Activated CD8-positive, alpha-beta memory T cell treated with anti-CD3 and anti-CD28 coated beads for 1 hour (primary cell): ENCODE measurements at places on chromosomes 11 and 22.

DNA sequence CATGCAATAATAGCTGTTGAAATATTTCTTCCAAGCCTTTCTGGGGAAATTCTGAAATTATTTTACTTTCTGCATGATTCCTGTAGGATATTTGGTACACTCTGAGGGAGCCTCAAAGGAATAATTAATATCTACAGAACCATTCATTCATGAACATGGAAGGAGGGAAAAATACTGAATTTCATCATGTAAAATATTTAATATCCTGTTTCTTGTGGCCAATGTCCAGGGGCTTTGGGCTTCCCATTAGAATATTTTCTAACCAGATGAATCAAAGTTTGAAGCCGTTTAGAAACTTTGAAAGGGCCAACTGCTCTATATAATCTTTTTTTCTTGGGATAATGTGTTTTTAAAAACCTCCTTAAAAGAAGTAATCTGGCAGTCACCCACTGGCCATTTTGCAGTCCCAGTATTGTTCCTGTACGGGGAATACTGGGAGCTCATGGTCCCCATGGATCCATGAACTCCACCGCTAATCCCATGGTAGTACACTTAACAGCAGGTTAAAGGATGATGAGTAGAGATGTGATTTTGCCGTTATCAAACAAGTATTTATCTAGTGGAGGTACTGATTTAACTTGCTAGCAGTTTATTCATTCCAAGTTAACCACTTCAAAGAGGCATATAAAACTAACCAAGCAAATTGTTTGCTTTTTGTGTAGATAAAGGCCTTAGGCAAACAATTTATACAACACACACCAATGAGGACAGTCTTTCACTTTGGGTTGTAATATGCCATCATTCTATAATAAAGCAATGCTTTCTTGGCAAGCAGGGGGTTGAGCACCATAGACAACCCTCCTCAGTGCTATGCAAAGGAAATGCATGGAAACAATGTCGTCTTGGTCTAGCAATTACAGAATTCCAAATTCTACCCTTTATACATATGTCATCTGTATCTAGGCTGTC lies 34.5 kb upstream of the BLID start:
- DNase-seq = no peak

DNA sequence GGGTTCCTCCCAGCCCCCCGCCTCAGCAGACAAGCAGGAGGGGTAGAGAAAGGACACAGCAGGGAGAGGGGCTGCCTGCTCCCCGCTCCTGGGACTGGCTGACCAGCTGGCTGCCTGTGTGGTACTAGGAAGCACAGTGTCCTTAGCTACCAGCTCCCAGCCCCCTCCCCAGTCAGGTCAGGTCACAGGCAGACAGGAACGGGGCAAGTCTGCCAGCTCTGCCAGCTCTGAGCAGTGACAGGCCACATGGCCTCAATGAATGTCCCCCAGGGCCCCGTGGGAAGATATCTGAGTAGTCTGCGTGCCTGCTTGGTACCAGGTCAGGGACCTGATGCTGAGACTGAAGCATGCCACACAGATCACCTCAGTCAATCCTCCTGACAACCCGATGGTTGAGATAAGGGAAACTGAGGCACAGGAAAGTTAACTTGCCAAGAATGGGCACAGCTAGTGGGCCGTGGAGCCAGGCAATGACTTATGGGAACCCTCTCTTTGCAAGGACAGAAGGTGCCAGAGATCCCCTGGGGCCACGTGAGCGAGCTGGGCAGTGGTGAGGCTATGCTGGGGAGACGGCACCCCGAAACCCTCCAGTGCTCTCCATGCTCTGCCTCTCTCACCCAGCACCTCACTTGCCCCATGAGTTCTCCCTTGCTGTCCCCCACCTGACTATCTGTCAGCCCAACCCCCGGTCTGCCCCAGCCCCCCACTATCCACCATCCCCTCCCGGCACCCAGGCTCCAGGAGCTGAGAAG lies 13.8 kb upstream of the MFNG start:
- no peak for DNase-seq

DNA sequence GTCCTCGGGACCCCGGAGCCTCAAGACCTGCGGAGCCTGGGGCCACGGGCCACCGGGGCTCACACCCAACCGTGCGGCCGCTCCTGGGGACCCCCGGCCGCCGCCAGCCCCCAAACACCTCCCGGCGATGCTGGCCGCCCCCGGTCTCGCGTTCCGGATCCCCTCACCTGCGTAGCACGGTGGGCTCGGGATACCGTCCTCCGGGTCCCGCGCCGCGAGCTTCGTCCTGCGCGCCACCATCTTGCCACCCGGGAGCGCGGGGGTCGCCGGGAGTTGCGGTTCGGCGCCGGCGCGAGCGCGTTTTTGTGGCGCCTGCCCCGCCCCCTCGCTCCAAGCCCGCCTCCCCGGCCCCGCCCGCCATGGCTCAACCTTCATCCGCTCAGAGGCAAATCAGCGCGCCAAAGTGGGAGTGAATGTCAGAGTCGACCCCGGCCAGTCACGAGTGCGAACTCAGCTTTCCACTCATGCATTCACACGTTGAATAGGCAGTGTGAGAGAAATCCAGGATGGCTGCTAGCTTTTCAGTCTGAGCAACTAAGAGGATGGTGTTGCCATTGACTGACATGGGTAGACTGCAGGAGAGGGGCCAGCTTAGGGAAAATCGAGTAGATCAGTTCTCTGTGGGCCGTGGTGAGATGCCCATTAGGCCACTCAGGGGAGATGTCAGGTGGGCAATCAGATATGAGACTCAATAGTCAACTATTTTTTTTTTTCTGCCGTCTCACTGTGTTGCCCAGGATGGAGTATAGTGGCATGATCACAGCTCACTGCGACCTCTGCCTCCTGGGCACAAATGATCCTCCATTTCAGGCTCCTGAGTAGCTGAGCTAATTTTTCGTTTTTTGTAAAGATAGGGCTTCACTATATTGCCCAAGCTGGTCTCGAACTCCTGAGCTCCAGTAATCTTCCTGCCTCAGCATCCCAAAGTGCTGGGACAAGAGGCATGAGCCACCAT lies 28.3 kb downstream of the SERHL2 start:
- peak; percentile 45 for DNase-seq

DNA sequence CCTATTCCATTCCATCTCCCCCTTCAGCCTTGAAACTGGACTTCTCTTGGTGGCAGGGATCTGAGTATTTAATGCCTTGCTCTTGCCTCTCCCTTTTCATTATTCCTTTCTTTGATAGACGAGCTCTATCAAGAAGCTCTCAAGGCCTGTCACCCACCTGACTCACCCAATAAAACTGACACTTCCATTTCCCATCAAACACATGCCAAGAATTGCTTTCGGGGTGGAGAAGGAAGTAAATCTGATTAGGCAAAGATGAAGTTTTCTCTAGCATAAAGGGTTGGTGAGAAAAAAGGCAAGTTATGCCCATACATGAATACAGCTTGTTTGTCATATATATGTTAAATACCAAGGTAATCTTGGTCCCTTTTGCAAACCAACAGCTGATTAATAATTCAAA lies 34.9 kb upstream of the MYEOV start:
- no peak for DNase-seq

DNA sequence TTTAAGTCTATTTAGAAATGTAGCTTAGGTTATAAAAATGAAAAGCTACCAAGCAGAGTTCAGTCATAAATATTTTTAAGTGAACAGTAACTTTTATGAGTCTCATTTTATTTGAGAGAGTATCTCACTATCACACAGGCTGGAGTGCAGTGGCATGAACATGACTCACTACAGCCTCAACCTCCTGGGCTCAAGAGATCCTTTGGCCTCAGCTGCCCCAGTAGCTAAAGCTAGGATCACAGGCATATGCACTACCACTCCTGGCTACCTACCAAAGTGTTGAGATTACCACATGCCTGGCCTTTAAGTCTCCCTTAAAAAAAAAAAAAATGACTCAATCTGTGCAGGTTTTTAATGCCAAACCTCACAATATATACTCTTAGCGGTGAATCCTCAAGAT lies 34.7 kb upstream of the CLNS1A start:
- DNase-seq = no peak

- no peak for DNase-seq
Measured at GRCh38 chr22:24284747-24285203, 14.1 kb downstream of the SPECC1L start.

DNA sequence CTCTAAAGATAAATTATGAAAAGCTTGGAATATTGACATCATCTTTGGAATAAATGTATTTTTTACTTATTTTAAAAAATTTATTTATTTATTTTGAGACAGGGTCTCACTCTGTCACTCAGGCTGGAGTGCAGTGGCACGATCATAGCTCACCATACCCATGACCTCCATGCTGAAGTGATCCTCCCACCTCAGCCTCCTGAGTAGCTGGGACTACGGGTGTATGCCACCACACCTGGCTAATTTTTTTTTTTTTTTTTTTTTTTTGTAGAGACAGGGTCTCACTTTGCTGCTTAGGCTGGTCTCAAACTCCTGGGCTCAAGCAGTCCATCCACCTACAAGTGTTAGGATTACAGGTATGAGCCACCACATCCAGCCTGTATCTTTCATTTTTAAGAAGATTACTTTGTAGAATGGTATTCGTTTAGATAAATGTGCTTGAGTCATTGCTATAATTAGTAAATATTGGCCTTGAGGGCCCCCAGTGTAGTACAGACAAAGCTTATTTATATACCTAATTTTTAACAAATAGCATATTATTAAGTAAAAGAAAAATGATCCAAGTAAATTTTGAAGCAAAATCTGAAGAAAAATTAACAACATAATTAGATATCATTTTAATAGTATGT lies 8.5 kb downstream of the SWAP70 start:
- no peak for DNase-seq

DNA sequence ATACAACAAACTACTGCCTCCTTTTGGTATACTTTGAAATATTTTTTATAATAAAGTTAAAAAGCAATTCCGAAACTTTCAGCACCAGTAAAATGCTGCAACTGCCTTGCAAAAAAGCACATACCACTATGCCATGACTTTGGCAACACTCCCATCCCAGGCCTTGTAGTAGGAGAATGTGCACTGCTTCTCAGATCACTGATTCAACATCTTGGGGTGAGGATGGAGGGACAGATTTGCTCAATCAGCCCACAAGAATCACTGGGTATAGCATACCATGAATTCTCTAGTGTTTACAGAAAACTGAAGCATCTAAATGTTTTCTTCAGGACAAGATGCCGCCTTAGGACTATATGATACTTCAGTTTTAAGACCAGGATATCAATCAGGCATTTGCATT lies 14.9 kb downstream of the EIF4ENIF1 start:
- no peak for DNase-seq

DNA sequence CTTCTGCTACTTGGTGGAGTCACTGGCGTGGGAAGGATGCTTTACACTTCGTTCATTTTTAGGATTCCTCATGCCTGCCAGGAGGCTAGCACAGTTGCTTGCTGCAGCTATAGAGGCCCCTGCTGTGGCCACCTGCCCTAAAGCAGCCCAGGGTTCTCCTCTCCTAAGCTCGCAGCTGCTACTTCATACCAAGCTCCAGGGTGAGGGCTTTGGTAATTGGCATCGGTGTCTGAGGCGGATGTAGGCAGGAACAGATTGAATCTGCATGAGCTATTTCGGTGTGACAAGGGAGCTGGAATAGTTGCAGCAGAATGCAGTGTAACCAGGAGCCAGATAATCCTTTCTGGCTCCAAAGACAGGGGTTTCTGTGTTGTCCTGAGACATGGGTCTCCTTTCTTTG lies 133.1 kb downstream of the MICAL2 start:
- no peak for DNase-seq

GRCh38 chr22:29623553-29624169 lies 20.2 kb downstream of the NF2 start:
- DNase-seq = no peak

- DNase-seq = no peak
Measured at GRCh38 chr11:14585438-14585837, 58.2 kb upstream of the PDE3B start.

- DNase-seq = no peak
Measured at GRCh38 chr11:120063686-120064340, 74.1 kb downstream of the TRIM29 start.

DNA sequence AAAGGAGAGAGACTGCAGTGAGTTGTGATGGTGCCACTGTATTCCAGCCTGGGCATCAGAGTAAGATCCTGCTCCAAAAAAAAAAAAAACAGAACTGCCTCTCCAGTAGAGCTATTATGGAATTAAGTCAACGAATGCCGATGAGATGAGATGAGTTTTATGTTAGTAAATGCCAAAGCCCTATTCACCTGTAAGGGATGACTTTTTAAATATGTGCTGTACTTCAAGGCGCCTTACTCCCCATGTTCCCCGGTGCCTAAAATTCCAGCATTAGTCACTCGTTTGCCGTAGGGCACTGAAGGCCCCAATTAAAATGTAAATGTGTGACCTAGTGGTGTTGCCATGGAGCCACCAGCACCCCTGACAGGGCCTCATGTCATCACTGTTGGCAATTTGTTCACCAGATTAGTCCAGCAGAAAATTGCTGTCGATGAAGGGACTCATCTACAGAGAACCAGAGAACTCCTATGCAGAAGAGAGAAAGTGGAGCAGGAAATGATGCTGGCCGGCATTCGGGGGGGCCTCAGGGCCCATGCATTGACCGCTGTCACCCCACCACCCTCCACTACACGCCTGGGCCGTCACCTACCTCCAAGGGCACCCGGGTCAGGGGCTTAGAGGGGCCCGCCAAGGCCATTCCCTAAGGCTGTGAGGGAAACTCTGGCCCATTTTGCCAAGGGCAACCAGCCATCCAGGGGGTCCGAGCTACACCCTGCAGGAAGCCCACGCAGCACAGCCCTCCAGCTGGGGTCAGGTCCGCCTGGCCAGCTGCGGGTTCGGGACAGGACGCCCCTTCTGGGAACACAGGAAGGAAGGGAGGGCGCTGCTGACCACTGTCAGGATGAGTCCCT lies 17.8 kb downstream of the LIF start:
- no peak for DNase-seq

DNA sequence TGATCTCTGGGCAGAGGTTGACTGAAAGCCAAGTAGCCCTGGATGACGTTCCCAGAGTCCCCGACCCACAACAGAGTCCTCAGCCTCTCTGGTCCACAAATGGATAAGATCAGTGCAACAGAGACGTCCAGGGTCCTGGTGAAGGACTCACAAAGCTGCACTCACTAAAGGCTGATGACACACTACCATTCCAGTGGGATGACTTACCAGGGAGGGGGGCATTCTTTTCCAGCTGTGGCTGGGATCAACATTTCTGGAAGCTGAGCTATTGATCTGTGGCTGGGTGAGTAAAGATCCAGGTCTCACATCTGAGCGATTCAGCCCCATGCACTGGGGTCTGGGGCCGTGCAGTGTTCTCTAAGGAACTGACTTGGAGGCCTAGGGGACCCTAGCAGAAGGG lies 296.2 kb downstream of the NTM start:
- no peak for DNase-seq

DNA sequence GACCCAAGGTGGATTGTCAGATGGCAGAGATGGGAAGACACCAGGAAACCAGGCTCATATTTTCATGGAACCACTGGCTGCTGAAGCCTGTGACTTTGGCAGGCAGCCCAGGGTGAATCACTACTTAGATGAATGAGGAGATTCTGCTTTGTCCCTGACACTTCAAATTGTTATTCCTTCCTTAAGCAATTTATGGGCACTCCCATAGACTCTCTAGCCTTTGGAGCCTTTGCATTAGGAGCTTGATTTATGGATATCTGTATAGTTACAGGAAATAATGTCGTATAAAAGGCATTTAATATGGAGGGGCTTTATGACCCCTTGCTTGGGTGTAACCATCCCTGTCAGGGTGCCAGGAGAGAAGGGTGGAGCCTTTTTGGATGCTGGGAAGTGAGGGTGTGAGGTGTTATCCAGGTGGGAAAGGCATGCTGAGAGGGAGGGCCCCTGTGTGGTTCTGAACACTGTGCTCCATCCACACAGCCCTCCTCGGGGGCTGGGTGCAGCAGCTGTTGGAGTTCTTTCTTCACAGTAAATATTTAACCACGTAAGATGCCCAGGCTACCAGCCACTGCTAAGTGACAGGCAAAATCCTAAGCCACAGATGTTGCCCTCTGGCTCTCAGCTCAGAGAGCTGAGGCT lies 35.3 kb downstream of the IL18 start:
- no peak for DNase-seq

- DNase-seq = no peak
Measured at GRCh38 chr11:16909359-16910035, 104.7 kb downstream of the PLEKHA7 start.
